ENCODE measurements at places on chromosomes 7 and 10. TPM values are rescaled to one million over a fixed set of nuclear protein-coding genes. Genes with fewer than 3 reads are reported as not detected.

Gene VGF
- 1.7 TPM for total RNA-seq

Gene FAM131B
- total RNA-seq: 1.0 TPM

Gene VPS37D
- total RNA-seq: 1.8 TPM

Gene CEP41
- 21.7 TPM for total RNA-seq

Gene OPN1SW
- not detected for total RNA-seq

Gene AZGP1
- under 0.01 TPM for total RNA-seq

Gene NPY4R
- total RNA-seq: not detected

Gene FAM25G
- not detected for total RNA-seq

Measured in bronchus fibroblast of lung (primary cell).